ENCODE measurements at places on chromosomes 1 and 21. TPM values are rescaled to one million over a fixed set of nuclear protein-coding genes. Genes with fewer than 3 reads are reported as not detected.

- no peak for DNase-seq
These were observed 18.3 kb upstream of the MAP10 start for GRCh38 chr1:232786845-232787455.

DNA sequence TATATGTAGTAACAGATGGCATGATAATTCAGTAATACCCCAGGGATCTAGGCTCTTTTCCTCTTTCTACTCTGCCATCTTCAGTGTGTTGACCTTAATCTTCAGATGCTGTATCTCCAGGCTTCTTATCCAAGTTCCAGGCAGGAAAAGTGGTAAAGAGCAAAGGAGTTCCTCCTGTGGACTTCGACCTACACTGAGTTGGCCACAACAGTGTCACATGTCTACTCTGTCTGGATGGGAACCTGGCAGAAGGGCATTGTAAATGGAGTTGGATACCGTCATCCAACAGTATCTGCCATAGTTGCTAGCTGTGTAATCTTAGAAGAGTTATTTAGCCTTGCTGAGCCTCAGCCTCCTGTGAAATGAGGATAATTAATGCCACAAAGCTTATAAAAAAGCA is 21.9 kb downstream of the IL23R start:
- DNase-seq: no peak

TINAGL1 gene
- total RNA-seq: not detected

DNA sequence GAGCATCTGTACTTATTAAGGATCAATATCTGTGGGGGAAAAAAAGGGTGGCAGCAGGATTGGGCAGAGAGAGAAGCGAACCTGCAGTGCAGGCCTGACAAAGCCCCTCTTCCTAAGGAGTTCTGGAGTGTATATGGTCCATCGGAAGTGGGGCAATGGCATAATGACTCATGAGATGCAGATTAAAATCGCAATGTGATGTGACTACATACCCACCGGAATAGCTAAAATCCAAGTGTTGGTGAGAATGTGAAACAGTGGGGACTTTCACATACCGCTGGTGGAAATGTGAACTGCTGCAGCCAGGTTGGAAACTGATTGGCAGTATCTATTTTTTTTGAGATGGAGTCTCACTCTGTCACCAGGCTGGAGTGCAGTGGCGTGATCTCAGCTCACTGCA is 8.2 kb upstream of the CREG1 start:
- DNase-seq: no peak

- DNase-seq: no peak
These were observed 17.5 kb downstream of the ITGB2 start for GRCh38 chr21:44903050-44903685.

ADAM30 gene
- not detected for total RNA-seq

- no peak for DNase-seq
These were observed 93.8 kb upstream of the PLPPR4 start for GRCh38 chr1:99170516-99170915.

DNA sequence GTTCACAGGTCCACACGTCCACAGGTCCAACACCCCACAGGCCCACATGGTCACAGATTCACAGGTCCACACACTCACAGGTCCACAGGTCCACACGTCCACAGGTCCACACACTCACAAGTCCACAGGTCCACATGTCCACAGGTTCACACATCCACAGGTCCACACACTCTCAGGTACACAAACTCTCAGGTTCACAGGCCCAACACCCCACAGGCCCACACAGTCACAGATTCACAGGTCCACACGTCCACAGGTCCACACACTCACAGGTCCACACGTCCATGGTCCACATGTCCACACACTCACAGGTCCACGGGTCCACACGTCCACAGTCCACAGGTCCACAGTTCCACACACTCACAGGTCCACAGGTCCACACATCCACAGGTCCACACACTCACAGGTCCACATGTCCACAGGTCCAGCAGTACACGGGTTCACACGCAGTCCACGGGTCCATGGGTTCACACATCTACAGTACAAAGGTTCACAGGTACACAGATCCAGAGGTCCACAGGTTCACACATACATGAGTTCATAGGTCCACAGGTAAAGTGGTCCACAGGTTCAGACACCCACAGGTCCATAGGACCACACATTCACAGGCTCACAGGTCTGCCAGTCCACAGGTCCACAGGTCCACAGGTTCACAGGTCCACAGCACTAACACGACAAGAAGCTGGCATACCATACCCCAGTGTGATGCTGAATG is 39.3 kb upstream of the COL6A2 start:
- no peak for DNase-seq

- no peak for DNase-seq
These were observed 10.2 kb upstream of the ATP13A2 start for GRCh38 chr1:17021896-17022295.

ERRFI1 gene
- total RNA-seq: 1.3 TPM

- DNase-seq: no peak
These were observed 2.3 kb upstream of the CCSAP start for GRCh38 chr1:229344937-229345684.

NUP210L gene
- 0.05 TPM for total RNA-seq

DNA sequence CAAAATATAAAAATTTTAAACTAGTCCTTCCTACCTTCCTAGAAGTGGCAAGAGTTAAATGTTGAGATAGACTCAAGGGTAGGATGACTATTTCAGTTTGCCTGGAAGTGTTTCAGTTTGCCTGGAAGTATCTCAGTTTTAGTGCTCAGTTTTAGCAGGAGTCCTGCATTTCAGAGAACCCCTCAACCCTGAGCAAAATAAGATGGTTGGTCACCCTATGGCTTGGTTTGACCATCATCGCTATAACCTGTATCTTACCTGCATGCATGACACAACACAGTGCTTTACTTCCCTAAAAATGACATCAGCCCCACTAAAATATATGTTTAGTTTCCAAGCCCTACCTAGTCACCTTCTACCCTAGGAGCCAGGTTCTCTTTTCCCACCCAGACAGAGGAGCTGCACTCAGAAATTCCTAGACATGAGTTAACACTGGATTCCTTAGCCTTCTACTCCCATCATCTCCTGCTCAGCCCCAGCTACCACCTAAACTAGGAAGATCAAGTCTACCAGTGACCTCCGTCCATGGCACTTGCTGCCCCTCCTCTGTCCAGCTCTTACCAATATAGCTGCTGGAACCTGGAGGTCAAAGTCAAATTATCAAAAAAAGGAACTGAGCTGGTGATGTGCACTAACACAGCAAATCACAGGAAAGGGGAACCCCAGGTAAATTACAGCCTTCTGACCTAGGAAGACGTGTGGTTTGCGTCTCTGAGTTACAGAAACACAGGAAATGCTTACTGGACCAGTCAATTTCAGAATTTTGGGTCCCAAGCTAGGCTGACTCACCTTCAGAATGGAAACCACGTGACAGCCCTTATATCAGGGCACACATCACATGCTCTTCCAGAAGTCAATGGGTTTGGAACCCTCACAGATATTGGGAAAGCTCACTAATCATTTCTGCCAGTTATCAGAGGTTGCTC is 2.2 kb upstream of the G0S2 start:
- DNase-seq: peak; percentile 69

MIXL1 gene
- total RNA-seq: not detected

- peak; percentile 92 for DNase-seq
These were observed 520 bp downstream of the PLEKHN1 start for GRCh38 chr1:966704-967300.

C1orf87 gene
- not detected for total RNA-seq

DNA sequence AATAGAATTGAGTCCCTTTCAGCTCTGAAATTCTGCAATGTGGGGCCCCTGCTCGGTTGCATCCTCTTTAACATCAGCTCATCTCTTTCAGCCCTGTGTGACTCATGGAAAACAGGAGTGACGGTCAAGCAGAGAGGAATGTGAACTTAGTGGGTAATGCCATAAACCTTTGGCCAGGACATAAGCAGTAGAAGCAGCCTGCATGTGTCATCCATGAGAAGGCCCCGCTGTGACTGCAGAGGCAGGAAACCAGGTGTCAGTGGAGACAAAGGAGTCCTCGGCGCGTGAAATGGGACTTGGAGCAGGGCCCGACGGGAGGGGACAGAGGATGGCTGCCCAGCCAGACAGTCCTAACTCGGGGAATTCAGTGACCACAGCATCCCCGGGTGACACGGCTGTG is 21.1 kb upstream of the EPHB2 start:
- DNase-seq: no peak

IRF6 gene
- 0.14 TPM for total RNA-seq

SFN gene
- total RNA-seq: 0.87 TPM

GRCh38 chr1:210340311-210340710 is 11.6 kb downstream of the HHAT start:
- DNase-seq: no peak

DNA sequence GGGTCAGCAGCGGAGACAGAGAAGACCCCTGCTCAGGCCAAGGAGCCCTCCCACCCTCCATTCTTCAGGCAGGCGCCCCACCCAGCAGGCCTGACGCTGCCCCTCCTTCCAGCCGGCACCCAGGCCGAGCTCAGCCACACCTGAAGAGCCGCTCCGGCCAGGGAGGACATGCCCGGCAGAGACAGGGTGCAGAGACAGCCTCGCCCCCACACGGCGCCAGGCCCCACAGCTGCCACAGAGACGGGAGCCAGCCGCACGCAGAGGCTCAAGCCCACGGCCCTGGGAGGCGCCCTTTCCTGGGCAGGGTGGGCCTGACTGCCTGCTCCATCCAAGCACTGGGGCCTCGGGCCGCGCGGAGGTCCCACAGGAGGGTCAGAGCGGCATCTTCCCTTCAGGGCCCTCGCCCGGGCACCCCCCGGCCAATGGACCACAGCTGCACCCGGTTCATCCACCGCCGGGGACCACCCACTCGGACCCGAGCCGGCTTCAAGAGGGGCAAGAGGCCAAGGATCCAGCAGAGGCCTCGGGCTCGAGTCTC is 5.2 kb downstream of the TTLL10 start:
- no peak for DNase-seq

TNFRSF18 gene
- total RNA-seq: 95.0 TPM

GRCh38 chr1:11831945-11832725 is 15.4 kb downstream of the NPPA start:
- DNase-seq: no peak

IGSF8 gene
- 29.2 TPM for total RNA-seq

PM20D1 gene
- 0.58 TPM for total RNA-seq

DNA sequence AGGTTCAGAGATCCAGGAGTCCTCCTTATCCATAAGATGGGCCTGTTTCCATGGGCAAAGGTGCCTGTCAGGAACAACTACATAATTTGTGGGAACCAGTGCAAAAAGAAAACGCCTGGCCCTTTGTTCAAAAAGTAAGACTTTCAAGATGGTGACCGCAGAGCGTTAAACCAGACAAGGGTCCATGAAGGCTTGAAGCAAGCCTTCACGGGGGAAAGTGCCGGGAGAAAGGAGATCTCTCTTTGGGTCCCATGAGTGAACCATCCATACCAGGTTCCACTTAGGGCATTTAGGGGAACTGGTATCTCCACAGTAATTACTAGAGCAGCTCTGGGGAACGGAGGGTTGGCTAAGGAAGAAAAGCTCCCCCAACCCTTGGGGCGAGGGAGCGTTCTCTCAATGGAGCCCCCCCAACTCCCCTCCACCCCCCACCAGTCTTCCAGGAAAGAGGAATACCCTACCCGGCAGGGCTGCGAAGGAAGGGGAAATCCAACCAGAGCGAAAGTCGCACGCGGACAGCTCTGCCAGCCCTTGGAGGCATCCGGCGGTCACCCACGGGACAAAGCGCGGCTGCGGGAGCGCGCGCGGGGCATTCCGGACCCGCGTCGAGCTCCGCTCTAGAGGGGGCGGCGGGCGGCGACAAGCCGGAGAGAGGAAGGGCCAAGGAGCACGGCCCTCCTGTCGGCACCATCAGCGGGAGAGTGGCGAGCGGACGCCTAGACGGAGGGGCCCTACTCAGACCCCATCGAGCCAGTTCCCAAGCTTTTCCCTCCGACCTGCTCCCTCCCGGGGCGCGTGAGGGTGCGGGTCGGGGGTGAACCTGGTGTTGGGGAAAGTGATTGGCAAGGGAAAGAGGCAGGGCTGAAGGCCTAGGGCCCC is 687 bp upstream of the RASSF5 start:
- DNase-seq: peak; percentile 47

- no peak for DNase-seq
These were observed 127.3 kb upstream of the POU3F1 start for GRCh38 chr1:38173848-38174247.

GRCh38 chr1:236773919-236774318 is 21.2 kb upstream of the MTR start:
- no peak for DNase-seq

DNA sequence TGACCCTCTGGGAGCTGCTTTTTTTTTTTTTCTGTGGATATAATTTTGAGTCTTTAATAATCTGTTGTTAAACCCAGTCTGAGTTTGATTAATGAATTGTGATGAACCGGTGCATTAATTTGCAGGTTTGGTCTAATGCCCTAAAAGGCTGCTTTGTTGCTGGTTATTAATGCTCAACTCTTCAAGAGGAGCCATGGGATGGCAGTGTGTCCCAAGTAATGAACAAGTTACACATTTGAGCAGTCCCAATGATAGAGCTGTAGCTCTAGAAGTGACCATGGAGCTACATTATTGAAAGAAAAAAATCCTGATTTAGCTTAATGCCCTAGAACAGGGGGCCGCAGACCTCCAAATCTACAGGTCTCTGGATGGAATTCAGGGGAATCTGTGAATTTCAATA is 53.1 kb downstream of the RWDD3 start:
- DNase-seq: no peak

- no peak for DNase-seq
These were observed 100.9 kb downstream of the RIPK4 start for GRCh38 chr21:41665766-41666595.

DNA sequence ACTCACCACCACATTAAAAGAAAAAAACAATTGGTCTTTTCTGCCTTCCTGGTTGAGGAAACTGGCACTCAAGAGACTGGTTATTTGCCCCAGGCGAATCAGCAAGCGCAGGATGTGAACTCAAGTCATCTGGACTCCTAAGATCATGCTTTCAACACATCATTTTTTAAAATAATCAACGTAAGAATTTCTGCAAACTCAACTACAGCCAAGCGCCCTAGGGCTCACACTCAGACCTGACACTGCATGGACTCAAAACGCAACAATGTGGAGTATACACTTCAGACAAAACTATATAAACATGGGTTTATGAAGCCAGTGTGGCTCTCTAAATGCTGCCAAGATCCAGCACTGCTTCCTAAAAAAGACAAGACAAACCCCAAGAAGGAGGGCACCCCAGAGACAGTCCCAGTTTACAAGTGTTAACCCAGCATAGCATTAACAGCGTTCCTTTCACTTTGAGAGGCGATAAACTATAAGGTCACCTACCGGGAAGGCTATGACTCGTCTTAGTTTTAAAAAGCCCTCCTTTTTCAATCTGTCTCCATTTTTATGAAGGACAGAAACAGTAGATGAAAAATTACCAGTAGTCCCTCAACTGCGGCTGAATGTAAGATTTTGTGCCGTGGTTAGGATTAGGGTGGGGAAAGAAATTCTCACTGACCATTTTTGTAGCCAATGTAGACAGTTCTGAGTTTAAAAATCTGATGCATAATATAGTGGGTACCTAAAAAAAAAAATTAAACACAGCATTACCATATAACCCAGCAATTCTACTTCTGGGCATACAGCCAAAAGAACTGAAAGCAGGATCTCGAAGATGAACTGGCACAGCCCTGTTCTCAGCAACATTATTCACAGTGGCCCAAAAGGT is 54.8 kb downstream of the SIPA1L2 start:
- no peak for DNase-seq
